ENCODE measurements at places on chromosomes 5 and 9.

DNA sequence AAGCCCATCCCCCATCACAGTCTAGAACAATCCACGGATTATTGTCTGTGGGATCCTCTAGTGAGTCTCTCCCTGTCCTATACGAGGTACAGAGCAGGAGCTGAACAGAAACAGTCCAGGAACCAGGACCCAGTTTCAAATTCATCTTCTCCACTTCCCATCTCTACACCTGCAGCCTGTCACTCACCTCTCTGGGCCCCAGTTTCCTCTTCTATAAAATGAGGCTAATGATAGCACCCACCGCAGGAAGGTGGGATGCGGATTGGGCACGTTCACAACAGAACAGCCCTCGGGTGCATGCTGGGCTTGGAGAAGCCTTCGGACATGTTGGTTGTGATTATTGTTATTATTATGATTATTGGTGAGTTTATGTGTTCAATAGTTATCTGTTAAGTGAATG, 78.5 kb downstream of the ANKRD33B start:
- DNase-seq = no peak

DNA sequence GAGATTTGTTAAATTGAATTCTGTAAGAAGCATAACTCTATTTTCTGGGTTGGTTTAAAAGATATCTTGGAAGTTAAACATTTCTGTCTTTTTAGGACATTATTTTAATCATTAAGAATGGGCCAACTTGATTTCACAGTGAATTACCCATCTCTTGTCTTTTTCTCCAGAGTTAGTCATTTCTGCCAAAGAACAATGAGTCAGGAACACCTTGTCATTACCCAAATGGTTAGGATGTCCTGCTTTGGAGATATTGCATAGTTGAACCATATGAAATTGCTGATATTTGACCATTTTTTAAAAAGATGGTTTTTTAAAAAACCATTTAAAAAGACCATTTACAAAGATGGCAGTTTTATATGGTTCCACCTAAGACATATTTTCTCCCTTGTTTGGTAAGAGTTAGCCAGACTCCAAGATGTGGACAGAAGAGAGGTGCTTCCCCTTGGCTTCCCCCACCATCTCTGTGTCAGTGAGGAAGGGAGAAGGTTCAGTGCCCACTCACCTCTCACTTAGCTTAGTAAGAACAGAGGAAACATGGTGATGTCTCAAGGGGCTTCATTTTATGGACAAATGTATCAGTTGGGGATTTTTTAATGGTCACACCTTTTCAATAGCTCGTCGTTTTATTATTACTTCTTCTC, 103.0 kb downstream of the PCSK1 start:
- DNase-seq = no peak

- DNase-seq = no peak
These were observed 27.8 kb upstream of the GDNF start for GRCh38 chr5:37867654-37868053.

DNA sequence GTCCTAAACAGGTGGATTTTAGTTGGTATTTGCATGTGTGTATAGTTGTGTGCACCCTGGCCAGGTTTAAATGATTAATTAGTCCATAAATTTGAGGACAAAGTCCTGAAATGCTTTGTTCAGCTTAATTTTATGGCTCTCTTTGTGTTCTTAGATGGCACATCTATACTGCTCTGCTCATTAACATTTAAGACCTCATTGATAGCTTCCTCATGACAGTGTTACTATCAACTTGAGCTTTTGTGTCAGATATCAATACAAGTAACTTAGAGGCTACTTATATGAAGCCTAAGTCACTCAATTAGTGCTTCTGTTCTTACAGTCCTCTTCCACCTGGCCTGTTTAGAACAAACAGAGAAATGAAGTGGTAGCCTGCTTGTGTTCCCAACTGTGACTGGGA, 240.9 kb downstream of the TRPM3 start:
- no peak for DNase-seq

DNA sequence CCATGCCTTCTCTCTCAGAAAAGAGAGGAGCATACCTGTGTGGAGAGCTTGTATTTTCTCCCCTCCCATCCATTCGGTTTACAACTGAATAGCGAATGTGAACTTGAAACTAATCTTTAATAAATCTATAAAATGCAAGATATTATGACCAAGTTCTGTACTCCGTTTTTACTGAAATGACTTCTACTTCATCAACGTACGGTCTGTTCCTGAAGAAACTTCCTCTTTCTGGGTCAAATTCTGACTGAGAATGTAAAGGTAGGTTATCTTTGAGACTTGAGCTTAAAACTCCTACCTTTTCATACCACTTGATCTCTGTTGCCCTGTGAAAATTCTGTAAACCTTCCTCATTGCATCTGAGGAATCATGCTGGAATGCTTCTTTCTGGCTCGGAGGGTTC, 4.2 kb upstream of the CTNNAL1 start:
- no peak for DNase-seq

GRCh38 chr9:124894741-124895170, 32.8 kb downstream of the ARPC5L start:
- no peak for DNase-seq

- no peak for DNase-seq
These were observed 3.1 kb upstream of the FREM1 start for GRCh38 chr9:14913366-14913765.

DNA sequence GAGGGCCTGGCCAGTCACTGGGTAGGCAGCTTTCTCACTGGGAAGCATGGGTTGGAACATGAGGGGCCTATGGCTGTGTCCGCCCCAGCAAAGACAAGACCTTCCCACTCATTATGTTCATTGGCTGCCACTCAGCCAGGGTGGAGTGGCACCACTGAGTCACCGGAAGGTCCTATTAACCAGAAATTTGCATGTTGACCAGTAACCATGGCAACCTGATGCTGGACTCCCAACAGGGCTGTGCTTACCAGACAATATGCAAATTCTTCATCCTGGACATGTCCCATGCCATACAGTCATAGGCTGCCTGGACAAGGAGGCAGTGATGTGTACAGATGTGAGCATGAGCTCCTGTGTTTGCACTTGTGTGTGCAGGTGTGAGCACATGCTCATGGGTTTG, 66.7 kb downstream of the PSD2 start:
- no peak for DNase-seq

DNA sequence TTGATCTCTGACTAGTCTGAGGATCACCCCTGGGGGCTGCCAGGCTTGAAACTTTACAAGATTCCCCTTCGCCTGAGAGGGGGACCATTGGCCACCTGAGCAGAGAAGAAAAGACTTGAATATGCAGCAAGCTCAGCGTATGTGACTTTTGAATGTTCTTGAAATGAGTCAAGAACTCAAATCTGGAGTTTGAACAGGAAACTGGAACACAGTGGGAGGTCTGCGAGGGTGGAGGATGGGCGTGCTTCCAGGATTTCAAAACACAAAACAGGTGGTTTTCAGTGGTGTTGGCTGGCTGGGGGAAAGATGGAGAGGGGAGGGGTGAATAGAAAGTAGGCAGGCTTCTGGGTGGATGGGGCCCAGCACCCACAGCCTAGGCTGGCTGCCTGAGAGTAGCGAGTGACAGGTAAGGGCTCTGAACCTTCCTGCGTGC, 40.6 kb downstream of the TMEM174 start:
- DNase-seq = no peak

DNA sequence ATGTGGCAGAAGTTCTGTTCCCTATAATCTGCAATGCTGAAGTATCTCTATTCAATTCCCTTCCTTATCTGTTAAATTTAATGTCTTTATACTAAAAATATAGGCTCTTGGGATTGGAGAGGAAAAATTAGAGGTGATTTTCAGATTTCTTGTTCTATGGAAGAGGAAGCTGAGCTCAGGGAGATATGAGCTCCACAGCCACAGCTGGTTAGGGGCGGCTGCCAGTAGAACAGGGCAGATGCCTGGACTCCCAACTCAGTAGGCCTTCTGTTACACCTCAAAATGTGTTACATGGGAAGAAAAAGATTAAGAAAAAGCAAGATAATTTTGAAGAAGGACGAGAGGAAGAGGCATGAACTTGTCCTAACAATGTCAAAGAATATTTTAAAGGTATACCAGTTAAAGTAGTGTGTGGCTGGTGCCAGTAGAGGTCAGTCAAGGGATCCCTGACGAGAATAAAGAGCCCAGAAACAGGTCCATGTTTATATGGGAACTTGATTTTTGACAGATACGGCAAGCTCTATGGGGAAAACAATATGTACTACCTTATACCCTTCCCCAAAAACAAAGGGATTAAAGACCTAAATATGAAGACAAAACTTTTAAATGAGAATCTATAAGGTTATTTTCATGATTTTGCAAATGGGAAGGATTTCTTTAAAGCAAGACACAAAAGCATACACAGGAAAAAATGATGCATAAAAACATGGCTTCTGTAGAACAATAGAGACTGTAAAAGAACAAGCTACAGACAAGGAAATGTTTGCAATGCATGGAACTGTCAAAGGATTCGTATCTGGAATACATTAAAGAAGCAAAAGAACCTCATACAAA, 28.7 kb downstream of the DNAJC21 start:
- no peak for DNase-seq

DNA sequence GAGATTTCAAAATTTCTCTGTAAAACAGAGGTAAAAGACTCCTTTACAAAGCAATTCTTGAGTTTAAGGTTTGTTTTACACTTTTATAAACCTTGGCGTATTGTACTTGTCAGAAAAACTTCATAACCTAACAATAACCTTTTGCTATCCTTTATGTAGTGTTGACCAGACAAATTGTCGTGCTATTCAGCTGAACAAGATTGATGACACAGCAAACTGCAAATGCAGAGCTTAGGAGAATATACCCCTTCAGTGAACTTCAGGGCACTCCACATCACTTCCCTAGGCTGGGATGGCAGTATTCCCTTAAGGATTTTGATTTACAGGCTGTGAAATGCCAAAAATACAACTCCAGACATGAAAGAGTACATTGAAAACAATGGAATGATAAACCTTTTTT, 89.2 kb upstream of the CDH18 start:
- no peak for DNase-seq

- DNase-seq = peak; percentile 82
These were observed 27.0 kb downstream of the MSX2 start for GRCh38 chr5:174751154-174752000.

DNA sequence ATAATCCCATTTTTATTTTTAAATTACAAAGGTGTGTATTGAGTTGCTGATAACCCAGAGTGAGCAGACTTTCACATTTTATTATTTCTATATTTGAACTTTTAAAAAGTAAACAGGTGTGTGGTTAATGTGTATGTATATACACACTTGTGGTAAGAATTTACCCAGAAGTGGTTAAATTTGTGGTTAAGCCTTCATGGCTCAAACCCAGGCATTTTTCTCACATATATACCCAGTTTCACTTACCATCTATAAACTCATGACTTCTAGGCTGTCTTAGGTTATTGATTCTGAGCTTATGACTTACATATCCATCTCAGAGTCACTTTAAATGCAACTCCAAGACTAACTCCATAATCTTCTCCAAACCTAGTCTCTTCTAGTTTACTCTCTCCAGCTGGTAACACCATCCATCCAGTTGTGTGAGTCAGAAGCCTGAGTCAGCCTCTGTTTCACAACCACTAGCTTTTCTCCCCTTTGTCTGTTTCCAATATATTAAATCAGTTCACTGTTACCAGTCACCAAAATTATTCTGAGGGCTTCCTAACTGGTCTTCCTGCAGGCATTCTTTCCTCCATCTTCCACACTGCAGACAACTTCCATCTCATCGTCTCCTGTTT, 20.2 kb downstream of the ZBED3 start:
- DNase-seq = no peak

DNA sequence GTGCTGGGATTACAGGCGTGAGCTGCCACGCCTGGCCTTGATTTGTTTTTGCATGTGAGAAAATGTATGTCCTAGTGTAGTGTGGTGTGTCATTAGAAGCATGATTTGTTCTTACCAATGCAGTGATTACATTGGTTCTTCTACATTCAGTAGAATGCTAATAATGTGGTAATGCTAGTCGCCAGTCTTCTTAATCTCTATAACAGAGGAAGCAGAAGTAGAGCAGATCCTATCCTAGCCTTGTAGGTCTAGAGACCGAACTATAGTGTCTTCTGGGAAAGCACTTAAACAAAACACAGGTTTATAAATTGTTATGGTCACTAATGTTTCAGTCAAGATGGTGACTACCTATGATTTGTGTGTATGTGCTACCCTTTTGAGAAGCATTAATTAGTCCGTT, 197.5 kb upstream of the DMRT1 start:
- no peak for DNase-seq

GRCh38 chr5:81606150-81606549, 144.7 kb downstream of the SSBP2 start:
- no peak for DNase-seq

- DNase-seq = no peak
These were observed 263.7 kb upstream of the DAPK1 start for GRCh38 chr9:87233899-87234455.

- DNase-seq = peak; percentile 84
These were observed 28.8 kb upstream of the CDC23 start for GRCh38 chr5:138241688-138242571.

GRCh38 chr5:174844971-174845370, 120.6 kb downstream of the MSX2 start:
- no peak for DNase-seq

DNA sequence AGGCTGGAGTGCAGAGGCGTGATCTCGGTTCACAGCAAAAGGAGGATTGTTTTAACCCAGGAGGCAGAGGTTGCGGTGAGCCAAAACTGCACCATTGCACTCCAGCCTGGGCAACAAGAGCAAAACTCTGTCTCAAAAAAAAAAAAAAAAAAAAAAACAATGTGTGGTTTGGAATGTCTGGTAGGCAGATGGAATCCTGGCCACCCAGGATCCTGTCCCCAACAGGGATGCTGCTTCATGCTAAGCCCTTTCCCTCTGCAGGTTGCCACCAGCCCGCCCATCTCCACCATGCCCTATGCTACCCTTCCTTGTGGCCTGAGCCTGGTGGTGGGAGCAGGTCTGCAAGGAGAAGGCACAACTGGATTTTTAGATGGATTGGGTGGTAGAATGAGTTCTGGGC, 129.7 kb upstream of the HAND1 start:
- no peak for DNase-seq

GRCh38 chr9:34555002-34555348, 32.2 kb upstream of the ENHO start:
- DNase-seq = no peak

DNA sequence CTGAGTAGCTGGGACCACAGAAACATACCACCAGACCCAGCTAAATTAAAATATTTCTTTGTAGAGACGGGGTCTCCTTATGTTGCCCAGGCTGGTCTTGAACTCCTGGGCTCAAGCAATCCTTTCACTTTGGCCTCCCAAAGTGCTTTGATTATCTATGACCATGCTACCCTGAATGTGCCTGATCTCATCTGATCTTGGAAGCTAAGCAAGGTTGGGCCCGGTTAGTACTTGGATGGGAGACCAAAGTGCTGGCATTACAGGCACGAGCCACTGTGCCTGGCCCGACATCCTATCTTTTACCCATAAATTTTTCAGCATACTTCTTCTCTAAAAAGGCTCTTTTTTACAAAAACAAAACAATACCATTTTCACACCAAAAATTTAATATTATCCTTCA, 137.0 kb upstream of the LRRTM2 start:
- DNase-seq = no peak

- no peak for DNase-seq
These were observed 57.9 kb downstream of the STX17 start for GRCh38 chr9:99964336-99964735.

DNA sequence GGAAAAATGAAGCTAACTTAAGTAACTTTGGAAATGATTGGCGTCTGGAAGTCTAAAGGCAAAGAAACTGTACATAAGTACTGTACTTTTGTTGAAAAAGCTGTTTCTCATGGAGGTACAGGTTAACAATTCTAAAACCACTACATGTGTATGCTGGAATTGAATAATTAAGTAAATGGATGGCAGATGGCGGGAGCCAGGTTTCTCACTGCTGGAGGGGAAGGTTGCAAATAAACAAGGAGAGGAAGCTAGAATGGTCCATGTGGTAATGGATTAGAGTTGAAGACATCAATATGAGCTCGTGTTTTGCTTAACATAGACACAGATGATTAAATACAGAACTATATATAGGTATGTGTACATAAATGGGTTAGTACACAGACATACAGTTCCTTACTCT, 43.2 kb upstream of the ASTN2 start:
- DNase-seq = no peak
